CD4-positive, alpha-beta T cell (primary cell): ENCODE measurements at places on chromosomes 11 and 22.

- H3K27ac ChIP-seq: no peak overlapping the region
- H3K27me3 ChIP-seq: no peaks in the 10 kb centered on the region
- no peak for DNase-seq
- H3K4me3 ChIP-seq: no peak overlapping the region
- H3K36me3 ChIP-seq: no peaks in the 10 kb centered on the region
- peaks cover 26% of the 10 kb centered on the region for H3K4me1 ChIP-seq
Measured at GRCh38 chr11:125517116-125517770, 21.2 kb upstream of the FEZ1 start.

DNA sequence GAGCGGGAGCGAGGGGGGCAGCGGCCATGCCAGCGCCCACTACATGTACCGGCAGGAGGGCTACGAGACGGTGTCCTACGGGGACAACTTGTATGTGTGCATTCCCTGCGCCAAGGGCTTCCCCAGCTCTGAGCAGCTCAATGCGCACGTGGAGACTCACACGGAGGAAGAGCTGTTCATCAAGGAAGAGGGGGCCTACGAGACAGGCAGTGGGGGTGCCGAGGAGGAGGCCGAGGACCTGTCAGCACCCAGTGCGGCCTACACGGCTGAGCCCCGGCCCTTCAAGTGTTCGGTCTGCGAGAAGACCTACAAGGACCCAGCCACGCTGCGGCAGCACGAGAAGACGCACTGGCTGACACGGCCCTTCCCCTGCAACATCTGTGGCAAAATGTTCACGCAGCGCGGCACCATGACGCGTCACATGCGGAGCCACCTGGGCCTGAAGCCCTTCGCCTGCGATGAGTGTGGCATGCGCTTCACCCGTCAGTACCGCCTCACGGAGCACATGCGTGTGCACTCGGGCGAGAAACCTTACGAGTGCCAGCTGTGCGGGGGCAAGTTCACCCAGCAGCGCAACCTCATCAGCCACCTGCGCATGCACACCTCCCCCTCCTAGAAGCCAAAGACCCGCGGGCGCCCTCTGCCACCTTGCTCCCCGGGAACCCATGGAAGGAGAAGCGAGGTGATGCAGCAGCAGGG lies 20.9 kb upstream of the TMEM191C start:
- peaks cover 34% of the 10 kb centered on the region for H3K36me3 ChIP-seq
- no peak for DNase-seq
- no peak overlapping the region for H3K4me3 ChIP-seq
- H3K4me1 ChIP-seq: no peaks in the 10 kb centered on the region

- no peak overlapping the region for H3K4me3 ChIP-seq
- no peak for DNase-seq
- no peaks in the 10 kb centered on the region for H3K4me1 ChIP-seq
- no peak overlapping the region for H3K27ac ChIP-seq
- no peaks in the 10 kb centered on the region for H3K27me3 ChIP-seq
Measured at GRCh38 chr22:25346859-25347751, 127.7 kb downstream of the CRYBB2 start.

DNA sequence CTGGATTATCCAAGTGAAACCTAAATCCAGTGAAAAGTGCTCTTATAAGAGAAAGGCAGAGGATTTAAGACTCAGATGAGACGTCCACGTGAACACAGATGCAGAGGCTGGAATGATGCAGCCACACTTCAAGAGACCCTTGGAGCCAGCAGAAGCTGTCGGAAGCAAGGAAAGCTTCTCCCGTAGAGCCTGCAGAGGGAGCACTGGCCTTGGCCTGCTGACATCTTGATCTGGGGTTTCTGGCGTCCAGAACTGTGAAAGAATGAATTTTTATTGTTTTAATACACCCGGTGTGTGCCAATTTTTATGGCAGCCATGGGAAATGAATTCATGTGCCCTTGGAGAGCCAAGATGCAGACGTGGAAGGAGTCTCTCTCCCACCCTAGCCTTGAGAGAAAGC lies 407.0 kb upstream of the B3GAT1 start:
- peaks cover 13% of the 10 kb centered on the region for H3K27me3 ChIP-seq
- DNase-seq: no peak
- no peaks in the 10 kb centered on the region for H3K4me1 ChIP-seq

GRCh38 chr22:17091851-17092250 lies 7.1 kb downstream of the IL17RA start:
- H3K36me3 ChIP-seq: peaks cover 18% of the 10 kb centered on the region
- H3K4me1 ChIP-seq: peaks cover 81% of the 10 kb centered on the region
- no peak overlapping the region for H3K27ac ChIP-seq
- no peaks in the 10 kb centered on the region for H3K27me3 ChIP-seq
- H3K4me3 ChIP-seq: no peak overlapping the region

- no peak overlapping the region for H3K27ac ChIP-seq
- no peaks in the 10 kb centered on the region for H3K27me3 ChIP-seq
- H3K4me3 ChIP-seq: no peak overlapping the region
- DNase-seq: no peak
- no peaks in the 10 kb centered on the region for H3K4me1 ChIP-seq
- H3K36me3 ChIP-seq: no peaks in the 10 kb centered on the region
Measured at GRCh38 chr22:23984430-23984829, 4.5 kb downstream of the GSTT2 start.

- H3K27me3 ChIP-seq: no peaks in the 10 kb centered on the region
- H3K4me1 ChIP-seq: no peaks in the 10 kb centered on the region
- no peak for DNase-seq
- no peaks in the 10 kb centered on the region for H3K36me3 ChIP-seq
Measured at GRCh38 chr11:93131709-93132108, 66.1 kb downstream of the SLC36A4 start.

GRCh38 chr22:39535357-39535725 lies 2.8 kb upstream of the RPS19BP1 start:
- no peaks in the 10 kb centered on the region for H3K27me3 ChIP-seq
- H3K27ac ChIP-seq: no peak overlapping the region
- DNase-seq: no peak
- no peak overlapping the region for H3K4me3 ChIP-seq
- H3K36me3 ChIP-seq: peaks cover 8% of the 10 kb centered on the region

GRCh38 chr11:119025978-119026766 lies 4.5 kb downstream of the SLC37A4 start:
- no peaks in the 10 kb centered on the region for H3K27me3 ChIP-seq
- H3K4me1 ChIP-seq: peaks cover 46% of the 10 kb centered on the region
- no peak overlapping the region for H3K27ac ChIP-seq
- no peak for DNase-seq
- no peak overlapping the region for H3K4me3 ChIP-seq
- peaks cover 62% of the 10 kb centered on the region for H3K36me3 ChIP-seq

DNA sequence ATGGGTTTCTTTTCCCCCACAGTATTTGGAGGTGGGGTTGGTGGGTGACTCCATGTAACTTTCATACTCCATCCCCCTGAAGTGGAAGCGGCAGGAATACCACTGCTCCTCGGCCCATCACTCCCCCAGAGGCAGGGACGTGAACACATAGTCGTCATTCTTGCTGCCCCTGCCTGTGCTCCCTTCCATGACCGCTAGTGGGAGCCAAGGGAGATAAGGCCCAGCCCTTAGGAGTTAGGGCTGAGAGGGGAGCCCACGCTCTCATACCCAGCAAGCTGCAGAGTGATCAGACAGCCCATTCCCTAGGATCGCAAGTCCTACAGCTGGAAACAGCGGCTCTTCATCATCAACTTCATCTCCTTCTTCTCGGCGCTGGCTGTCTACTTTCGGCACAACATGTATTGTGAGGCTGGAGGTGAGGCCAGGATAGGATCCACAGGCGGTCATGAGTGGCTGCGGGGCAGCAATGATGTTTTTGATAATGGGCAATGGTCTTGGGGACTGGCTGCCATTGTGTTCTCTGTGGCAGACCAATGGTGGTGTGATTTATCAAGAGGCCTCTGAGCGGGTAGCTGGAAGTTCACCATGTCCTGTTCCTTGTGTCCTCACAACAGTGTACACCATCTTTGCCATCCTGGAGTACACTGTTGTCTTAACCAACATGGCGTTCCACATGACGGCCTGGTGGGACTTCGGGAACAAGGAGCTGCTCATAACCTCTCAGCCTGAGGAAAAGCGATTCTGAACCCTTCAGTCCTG lies 15.9 kb downstream of the RHOG start:
- DNase-seq: peak; percentile 74
- peaks cover 30% of the 10 kb centered on the region for H3K4me1 ChIP-seq
- no peak overlapping the region for H3K4me3 ChIP-seq
- H3K27ac ChIP-seq: no peak overlapping the region
